ENCODE measurements at places on chromosomes 4 and X.

DNA sequence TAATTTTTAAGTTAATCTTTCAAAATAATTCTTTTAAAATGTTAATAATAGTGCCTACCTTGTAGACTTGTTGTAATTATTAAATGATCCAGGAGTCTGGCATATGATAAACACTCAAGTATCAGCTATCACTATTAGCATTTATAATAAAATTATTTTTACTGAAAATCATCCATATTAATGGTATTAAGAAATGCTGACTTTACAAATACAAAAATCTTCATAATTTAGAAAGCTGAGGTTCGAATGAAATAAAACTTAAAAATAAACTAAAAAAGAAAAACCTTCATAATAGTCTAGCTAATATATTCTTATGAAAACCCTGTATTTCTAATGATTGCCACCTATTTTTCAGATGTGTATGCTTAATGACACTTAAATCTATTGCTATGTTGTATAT lies 5.2 kb downstream of the MGARP start:
- no peak for DNase-seq

- DNase-seq, result no peak
Measured at GRCh38 chr4:67581913-67582312, 23.4 kb downstream of the STAP1 start.

- DNase-seq, result no peak
Measured at GRCh38 chrX:110053453-110053852, 50.5 kb downstream of the TMEM164 start.

DNA sequence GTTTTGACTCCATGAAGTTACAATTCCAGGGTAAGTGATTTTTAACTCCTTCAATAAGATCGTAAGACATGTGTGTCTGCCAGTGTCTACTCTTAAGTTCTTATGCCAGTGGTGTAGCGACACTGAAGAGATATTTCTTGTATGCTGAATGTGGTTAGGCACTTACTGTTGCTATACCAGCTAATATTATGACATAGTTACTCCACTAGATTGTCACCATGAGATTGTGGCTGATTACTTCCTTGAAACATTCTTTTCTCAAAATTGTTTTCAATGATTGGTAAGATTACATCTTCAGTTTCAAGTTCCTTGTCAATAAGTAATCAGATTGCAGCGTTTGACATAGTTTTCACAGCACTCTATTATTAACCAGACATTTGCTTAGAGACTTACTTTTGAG lies 60.6 kb upstream of the PAGE5 start:
- DNase-seq, result no peak

DNA sequence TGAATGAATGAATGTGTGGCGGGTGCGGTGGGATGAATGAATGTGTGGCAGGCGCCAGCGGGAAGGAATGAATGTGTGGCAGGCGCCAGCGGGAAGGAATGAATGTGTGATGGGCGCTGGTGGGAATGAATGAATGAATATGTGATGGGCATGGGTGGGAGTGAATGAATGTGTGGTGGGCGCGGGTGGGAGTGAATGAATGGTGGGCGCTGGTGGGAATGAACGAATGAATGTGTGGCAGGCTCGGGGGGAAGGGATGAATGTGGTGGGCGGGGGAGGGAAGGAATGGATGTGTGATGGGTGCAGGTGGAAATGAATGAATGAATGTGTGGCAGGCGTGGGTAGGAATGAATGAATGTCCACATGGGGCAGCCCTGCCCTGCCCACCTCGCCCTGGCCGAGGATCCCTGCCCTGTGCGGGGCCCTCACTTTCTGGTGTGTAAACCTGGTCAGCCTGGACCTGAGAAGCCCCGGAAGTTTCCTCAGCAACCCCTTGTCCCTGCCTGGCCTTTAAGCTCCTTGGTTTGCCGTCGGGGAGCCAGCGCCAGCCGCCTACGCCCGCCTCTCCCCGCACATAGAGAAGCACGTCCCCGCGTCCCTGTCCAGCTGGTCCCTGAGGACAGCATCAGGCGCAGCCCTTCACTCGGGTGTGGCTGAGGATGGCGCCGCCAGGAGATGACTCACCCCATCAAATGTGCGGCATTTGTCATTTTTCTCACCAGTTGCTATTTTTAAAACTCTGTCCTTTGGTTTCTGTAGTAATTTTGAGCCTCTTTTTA lies 112.8 kb upstream of the LRPAP1 start:
- peak; percentile 52 for DNase-seq

DNA sequence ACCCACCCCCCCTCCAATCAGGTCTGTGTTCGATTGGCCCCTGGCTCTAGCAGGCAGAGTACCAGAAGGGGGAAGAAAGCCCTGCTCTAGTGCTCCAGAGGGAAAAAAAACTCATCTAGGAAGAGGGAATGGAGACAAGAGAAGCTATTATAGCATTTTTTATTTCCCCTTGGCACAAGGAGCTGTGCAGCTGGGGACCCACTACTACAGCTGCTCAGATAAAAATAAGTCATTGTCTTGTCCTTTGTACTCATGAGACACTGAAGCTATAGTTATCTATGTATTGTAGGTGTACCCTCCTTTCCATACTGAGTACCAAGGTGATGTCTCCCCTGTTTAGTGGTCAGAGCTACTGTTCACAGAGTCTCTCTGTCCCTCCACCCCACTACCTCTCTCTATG lies 14.3 kb downstream of the CCDC160 start:
- no peak for DNase-seq

DNA sequence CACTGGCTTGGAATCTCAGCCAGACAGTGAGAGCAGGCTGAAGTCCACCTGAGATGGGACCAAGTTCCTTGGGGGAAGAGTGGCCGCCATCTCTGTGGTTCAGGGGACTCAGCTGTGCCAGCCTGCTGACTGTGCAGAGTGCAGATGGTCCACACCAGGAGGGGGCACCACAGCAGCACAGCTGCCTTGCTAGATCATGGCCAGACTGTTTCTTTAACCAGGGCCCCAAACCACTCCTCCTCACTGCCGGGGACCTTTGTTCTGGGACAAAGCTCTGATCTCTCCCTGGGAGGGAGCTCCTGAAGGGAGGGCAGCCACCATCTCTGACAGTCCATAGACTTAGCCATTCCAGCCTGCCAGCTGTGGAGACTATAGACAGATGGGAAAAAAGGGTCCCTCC lies 2189.6 kb downstream of the PCDH7 start:
- DNase-seq, result no peak

DNA sequence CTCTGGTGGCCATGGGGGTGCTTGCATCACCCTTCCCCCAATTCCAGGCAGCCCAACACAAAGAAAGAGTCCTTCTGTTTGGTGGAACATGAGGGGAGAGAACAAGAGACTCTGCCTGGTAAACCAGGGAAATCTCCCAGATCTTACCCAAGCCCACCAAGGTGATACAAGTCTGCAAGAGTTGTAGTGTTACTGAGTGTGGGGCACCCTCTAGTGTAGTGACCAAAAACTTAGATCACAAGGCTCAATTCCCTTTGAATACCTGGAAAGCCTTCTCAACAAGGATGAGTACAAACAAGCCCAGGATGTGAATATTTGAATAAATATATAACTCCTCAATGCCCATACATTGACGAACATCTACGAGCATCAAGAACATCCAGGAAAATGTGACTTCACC lies 64.7 kb downstream of the IL13RA2 start:
- no peak for DNase-seq

- no peak for DNase-seq
Measured at GRCh38 chr4:106628586-106629267, 260.1 kb upstream of the GIMD1 start.

DNA sequence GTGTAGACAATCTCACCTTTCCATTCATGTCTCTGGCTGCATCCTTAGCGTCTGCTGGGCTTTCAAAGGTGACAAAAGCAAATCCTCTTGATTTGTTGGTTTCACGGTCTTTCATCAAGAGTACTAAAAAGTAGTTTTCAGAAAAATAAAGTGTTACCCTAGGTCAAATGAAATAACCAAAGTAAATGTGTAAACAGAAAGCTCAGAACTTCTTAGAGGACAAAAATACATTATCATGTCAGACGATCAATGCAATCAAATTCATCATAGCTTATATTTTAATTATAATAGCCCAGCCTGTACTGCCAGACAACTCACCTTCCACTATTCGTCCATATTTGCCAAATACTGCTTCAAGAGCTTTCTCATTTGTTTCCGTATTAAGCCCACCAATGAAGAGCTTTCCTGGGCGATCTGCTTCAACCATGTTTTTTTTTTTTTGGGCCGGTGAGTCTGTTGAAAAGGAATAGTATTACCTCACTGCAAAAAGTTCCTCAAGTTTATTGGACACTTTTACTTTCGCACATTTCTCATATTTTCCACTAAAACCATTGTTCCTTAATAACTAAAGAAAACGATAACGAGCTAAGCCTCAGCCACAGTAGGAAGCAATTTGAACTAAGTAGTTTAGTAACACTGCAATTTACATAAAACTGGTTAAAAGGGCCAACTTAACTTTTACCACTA lies 1.4 kb downstream of the RBMX start:
- DNase-seq, result no peak

GRCh38 chr4:152328582-152328981 lies 207.3 kb downstream of the FBXW7 start:
- DNase-seq, result no peak

- no peak for DNase-seq
Measured at GRCh38 chrX:3527811-3528210, 181.4 kb upstream of the MXRA5 start.

GRCh38 chrX:112662559-112663427 lies 16.9 kb downstream of the LHFPL1 start:
- no peak for DNase-seq
